ENCODE measurements at places on chromosomes 13 and 19.

- DNase-seq, result no peak
Observed at GRCh38 chr19:16671652-16672274, 10.8 kb downstream of the TMEM38A start.

DNA sequence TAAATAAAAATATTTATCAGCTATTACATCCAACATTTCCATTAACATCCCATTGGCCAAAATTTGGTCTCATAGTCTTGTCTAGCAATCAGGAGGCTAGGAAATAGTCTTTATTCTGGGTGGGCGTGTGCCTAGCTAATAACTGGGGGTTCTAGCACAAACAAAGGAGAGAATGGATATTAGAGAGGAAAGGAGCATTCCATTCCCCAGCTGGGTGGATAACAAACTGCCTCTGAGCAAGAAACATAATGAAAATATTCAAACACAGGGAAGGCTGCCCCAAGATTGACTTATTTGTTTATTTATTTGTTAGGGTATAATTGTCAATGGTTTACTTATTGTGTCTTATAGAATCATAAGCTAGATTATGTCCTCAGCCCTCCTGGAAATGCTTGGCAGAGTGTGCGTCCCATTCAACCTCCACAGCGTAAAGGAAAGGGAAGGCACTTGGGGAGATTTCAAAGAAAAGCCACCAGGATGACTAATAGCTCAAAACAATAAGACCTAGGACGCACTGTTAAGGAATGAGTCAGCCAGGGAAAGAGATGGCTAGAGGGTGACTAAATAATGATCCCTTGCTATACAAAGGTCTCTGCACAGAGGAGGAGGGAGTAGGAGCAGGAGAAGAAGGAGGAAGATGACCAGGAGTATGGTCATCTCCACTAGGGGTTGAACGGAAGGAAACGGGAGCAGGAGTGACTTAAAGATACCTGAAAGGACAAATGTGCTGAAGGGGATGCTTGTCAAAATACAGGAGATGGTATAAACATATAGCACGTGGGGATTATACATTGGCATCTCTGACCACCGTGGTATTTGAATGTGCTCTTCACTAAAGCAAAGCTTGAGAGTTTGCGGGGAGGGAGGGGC lies 23.5 kb upstream of the USP12 start:
- DNase-seq, result peak; percentile 13

GRCh38 chr13:97273341-97273831 lies 51.3 kb downstream of the MBNL2 start:
- DNase-seq, result no peak

DNA sequence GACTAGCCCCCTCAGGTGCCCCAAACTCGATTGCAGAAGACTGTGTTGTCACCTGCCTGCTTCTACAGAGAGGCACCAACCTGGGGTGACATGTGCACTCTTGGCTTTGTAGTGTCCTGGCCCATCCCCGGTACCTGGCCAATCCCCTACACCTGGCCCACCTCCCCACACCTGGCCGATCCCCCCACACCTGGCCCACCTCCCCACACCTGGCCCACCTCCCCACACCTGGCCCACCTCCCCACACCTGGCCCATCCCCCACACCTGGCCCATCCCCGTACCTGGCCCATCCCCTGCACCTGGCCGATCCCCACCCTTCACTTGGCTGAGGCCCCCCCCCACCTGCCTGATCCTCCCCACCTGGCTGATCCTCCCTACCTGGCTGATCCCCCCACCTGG lies 25.4 kb downstream of the ATP11A start:
- no peak for DNase-seq

GRCh38 chr13:84038001-84038400 lies 155.7 kb upstream of the SLITRK1 start:
- peak; percentile 18 for DNase-seq

- DNase-seq, result peak; percentile 79
Observed at GRCh38 chr19:52336117-52336790, at the start of gene ZNF610. ZNF610 (plus strand) TSS chr19:52336243; CDS start chr19:52349173, 12,930 bp downstream.

- DNase-seq, result no peak
Observed at GRCh38 chr19:4446704-4447200, 10.8 kb downstream of the UBXN6 start.

DNA sequence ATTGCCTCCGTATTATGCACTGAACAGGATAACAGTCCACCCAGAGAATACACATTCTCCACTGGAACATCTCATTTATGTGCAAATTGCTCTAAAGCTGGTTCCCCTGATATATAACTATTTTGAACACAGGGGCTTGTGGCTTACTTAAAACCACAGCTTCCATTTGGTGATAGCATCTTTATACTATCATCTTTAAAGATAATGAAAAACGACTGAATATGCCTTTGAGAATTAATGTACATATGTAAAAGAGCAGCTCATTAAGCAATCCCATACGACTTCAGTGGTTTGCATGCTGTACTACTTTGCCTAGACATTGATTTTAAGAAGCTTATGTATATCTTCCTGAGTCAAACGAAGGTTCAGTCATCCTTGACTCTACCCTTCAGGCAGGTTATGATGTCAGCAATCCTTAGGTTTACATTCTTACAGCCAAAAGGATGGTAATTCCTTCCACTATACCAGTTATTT lies 40.8 kb downstream of the BRD4 start:
- DNase-seq, result no peak

- DNase-seq, result no peak
Observed at GRCh38 chr19:50745221-50745620, 22.1 kb downstream of the CLEC11A start.
